ENCODE measurements at places on chromosomes 5 and 9. TPM values are rescaled to one million over a fixed set of nuclear protein-coding genes. Genes with fewer than 3 reads are reported as not detected.

Gene MARCOL
- not detected for total RNA-seq

Gene OBP2B
- not detected for total RNA-seq

Gene NMUR2
- total RNA-seq, result not detected

Gene ZDHHC11
- 0.36 TPM for total RNA-seq

Gene GLDC
- 0.83 TPM for total RNA-seq

GRCh38 chr9:38154501-38155421 lies 85.7 kb upstream of the SHB start:
- DNase-seq, result no peak

DNA sequence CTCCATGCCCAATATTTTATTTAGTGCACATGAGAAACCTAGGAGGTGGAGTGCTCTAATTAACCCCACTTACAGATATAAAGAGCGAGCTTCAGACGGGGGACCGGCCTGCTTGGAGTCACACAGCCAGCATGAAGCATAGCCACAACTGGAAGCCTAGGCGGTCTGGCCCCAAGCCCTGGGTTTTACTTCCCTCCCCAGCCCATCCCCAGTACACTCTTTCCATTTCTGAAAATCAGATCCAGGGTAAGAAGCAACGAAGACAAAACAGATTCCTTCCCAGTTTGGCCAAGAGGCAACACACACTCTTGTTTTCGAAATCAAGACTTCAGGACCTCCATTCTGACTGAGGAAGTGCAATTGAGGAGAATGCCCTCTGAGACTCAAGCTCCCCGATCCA lies 27.1 kb downstream of the KCNMB1 start:
- DNase-seq, result no peak

GRCh38 chr5:36640949-36641348 lies 34.5 kb downstream of the SLC1A3 start:
- no peak for DNase-seq

DNA sequence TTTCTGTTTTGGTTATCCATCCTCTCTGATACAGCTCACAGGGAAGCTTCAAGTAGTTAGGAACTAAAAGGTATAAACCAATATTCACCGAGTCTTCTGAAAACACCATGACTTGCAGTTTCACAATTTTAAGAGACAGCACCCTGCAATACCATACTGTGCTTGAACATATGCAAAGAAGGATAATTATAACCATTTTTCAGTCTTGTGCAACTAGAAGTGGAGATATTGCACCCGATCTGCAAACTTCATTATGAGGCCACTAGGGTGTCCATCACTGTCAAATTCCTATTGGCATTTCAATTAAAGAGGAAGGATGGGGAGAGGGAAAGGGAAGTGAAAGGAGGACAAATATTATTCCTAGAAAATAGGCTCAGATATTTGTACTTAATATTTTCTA lies 32.4 kb upstream of the CEP120 start:
- no peak for DNase-seq

DNA sequence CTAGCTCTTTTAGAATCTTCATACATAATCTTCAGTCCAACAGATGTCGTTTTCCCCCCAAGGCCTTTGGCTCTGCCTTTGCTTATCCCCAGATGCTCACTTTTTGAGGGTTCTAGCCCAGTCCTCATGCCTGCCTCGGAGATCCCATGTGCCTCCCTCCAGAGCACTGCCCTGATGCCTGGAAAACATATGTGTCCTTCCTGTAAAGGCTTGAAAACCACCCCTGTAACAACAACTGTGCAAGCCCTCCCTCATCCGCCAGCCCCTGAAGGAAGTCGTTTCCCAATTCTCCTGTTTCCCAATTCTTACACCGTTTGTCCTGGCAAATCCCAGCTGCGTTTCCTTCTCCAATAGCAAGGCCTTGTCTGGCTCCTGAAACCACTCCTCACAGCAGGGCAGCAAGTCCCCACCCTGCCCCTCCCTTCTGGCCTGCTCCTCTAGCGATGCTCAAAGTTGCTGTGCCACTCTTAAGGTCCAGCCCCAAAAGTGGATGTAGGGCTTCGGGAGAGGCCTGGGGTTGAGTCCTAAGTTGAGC lies 52.2 kb downstream of the SLC36A1 start:
- no peak for DNase-seq
